Fibroblast of lung (primary cell): ENCODE measurements at places on chromosomes 3 and 15.

DNA sequence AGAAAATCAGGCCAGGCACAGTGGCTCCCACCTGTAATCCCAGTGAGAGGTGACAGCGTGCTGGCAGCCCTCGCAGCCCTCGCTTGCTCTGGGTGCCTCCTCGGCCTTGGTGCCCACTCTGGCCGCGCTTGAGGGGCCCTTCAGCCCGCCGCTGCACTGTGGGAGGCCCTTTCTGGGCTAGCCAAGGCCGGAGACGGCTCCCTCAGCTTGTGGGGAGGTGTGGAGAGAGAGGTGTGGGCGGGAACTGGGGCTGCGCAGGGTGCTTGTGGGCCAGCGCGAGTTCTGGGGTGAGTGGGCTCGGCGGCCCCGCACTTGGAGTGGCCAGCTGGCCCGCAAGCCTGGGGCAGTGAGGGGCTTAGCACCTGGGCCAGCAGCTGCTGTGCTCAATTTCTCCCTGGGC lies 252.6 kb downstream of the FOXP1 start:
- no peak for DNase-seq

- DNase-seq, result no peak
These were observed 7.1 kb downstream of the CPLX3 start for GRCh38 chr15:74833376-74834107.

DNA sequence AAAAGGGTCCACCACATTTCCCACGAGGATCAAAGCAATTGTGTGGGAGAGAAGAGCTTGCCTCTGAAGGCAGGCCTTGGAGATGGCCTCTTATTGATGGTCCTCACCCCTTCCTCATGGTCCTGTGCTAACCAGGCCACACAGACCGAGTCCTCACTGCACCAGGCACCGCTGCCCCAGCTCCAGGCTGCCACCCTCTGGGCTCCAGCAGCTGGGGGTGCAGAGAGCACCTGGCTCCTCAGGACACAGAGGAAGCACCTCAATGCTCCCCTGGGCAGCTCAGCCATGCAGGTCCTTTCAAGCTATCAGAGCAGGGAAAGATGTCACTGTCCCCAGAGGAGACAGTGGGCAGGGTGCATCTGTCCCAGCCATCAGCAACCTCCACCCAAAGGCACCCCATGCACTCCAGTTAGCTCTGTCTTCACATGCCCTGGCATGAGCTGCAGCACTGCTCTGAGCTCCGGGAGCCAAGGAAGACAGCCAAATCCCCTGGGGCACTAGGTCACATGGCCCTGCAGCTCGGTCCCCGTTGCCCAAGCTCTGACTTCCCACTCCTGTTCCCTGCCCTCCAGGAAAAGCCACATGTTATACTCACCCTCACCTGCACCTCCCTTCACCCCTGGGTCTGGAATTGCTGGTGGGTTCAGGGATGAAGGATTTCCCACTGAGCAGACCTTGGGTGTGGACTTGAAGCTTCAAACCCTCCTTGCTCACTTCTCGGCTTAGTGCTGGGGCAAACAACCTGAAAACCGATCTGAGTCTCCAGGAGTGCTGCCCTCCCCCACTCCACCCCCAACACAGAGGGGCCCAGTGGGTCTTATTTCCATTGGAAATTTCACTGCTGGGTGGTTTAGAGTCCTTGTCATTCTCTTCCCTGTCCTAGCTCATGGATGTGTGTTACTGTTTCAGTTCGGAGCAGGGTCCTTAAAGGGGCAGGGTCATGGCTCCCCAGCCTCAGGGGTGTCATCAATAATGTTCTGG lies 32.6 kb downstream of the ALS2CL start:
- DNase-seq, result no peak

- DNase-seq, result peak; percentile 83
These were observed at the start of gene SPATA12 for GRCh38 chr3:57060089-57060821. TSS of gene SPATA12 (plus strand) at chr3:57060664. CDS start at chr3:57073695, 13,031 bp downstream.

- no peak for DNase-seq
These were observed 470.1 kb upstream of the THBS1 start for GRCh38 chr15:39110746-39111145.

DNA sequence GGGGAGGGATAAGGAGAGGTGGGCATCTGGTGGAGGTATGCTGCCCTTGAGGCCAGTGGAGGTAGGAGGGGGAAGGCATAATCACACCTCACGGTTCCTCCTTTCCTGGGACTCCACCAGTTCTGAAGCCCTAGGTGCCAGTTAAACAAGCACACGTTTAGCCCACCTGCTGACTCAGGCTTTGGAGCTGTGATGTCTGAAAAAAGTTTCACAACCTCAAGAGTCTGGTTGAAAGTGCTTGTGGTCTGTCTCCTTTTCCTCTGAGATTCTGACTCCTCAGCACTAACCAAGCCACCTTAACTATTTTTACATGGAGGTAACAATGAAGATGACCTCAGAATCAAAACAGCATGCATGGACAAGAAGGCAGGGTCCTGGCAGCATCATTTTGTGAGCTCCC lies 23.0 kb downstream of the HPS3 start:
- peak; percentile 19 for DNase-seq

DNA sequence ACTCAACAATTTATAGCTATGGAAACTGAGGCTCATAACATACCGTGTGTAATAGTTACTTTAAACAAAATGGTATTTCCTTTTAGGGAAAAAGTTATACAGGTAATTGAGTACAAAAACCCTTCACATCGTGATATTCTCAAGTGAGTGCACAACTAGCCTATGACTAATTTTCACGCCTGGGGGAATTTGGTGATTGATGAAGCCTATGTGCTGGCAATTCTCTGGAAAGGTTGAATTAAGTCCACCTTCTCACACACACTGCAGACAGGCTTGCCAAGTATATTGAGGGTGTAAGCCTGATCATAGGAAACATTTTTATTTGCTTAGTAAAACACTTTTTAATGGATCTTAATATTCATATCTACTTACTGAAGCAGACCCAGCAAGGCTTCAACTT lies 41.3 kb upstream of the ROBO2 start:
- DNase-seq, result no peak

DNA sequence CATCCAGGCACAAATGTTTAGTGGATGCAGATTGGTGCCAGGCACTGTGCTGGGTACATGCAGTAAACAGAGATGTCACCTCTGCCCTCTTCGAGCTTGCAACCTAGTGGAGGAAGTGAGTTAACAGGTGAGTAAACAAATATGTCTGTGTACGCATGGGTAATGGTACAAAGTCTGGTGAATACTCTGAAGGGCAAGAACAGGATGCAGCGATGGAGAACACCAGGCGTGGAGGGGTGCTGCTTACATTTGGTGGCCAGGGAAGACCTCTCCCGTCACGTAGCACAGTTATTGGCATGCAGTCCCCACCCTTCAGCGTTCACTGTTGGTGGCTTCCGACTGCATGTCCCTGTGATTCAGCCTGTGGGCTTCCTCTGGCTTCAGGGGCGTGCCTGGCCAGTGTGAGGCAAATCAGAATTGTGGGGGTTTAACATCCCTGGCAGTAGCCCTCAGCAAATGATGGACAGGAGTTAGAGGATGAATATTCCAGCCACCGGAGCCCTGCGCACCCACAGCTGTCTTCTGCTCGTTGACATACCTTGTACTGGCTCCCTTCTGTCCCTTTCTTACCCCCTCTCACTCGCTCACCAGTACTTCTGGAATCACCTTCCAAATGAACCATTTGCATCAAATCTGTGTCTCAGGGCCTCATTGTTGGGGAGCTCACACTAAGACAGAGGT lies 9.1 kb upstream of the HDAC11 start:
- no peak for DNase-seq
